Dorsolateral prefrontal cortex (tissue), 122 donors: ENCODE measurements at places on chromosomes 2 and 18. TPM values are rescaled to one million over a fixed set of nuclear protein-coding genes. Genes with fewer than 3 reads are reported as not detected.

GRCh38 chr2:124668161-124668560 lies 643.1 kb downstream of the CNTNAP5 start:
- no peak for DNase-seq

DNA sequence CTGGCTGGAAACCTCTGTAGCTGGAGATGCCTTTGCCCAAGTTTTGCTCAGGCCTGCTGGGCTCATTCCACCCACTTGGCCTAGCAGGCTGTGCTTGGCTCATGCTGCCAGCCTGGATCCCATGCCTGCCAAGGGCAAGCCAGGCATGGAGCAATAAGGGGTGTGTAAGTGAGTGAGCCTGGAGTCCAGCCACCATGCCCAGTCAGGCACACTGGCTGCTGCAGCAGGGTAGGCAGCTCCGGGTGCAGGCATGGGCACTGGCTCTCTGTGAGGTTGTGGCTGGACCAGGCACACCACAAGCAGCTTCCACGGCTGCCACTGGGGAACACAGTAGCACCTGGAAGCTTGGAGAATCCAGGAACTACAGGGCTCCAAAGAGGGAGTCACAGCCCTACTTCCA lies 147.7 kb upstream of the HS6ST1 start:
- no peak for DNase-seq

- no peak for DNase-seq
Observed at GRCh38 chr2:233953087-233953801, 36.1 kb downstream of the TRPM8 start.

ADAM23 gene
- total RNA-seq = 47.8 TPM

- no peak for DNase-seq
Observed at GRCh38 chr2:17719562-17720371, 33.8 kb downstream of the SMC6 start.

GRCh38 chr18:9737006-9737405 lies 28.9 kb downstream of the RAB31 start:
- DNase-seq = no peak

SAG gene
- not detected for total RNA-seq

DNA sequence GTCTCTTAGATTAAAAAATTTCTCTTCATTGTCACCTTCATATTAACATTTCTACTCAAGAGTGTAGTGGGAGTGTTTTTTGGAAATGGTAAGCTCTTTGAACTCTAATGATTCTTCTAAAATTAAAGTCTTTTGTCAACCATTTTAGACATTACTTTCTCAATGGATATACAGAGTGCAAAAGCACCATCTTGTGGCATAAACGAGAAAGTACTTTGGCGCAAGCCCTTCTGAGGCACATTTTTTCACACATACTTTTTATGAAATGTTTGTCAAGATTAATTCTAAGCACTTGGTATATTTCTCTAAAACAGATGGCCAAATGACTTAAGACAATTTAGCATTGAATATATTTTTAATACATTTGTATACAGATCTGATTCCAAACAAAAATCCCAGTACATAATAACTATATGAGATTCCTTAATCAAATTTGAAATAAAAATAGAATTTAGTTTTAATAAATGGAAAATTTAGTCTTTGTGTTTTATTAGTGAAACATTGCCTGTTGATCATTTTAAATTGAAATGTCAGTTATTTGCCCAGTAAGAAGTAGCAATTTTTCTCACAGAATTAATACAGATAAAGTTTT lies 63.3 kb upstream of the GALNT5 start:
- peak; percentile 37 for DNase-seq

DNA sequence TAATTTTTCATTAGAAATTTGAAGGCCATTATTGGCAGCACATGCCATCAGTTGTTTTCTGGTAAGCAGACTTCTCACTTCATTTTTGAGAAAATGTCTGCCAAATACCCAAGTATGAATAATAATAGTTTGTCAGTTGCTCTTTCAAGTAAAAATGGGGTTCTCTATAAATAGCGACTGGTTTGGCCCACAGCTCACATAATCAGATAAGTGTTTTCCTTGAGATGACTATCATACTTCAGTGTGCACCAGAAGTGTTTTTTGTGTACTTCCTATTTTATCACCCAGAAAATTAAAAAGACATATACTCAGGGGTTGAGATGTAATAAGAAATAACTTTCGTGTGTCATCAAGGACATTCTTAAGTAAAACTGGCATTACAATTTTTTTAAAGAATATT lies 147.1 kb downstream of the PHLPP1 start:
- DNase-seq = no peak

AQP12A gene
- total RNA-seq = not detected

DNA sequence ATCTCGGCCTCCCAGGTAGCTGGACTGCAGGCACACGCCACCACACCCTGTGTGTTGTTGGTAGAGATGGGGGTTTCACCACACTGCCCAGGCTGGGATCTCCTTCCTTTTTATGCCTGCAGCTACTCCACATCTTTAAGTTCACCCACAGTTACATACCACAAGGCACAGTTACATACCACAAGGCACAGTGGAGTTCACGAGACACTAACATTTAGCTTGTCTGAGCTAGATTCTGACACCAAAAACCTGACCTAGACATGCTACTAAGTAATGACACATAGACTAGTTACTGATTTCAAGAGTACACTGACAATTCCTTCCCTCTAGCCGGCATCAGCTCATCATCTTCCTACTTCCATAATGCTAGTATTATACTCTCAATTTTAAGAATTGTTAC lies 4.3 kb downstream of the POLR2D start:
- DNase-seq = no peak

DNA sequence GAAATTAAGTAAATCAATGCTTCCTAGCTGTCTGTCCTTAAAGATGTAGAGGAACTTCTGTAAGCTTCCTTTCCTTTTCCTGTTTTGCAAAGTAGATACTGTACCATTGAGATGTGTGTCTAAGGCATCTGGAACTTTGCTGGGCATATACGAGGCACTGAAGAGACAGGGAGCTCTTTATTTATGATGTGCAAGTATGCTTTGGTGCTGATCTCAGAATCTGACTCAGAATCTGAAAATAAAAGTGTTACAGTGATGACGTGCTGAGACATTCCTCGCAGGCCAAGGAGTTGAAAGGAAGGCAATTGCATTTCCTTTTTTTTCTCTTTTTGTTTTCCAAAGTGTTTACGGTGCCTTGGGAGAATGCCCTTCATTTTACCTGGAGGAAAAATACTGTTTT lies 230.9 kb upstream of the RGPD4 start:
- DNase-seq = no peak

ABCG8 gene
- 2.8 TPM for total RNA-seq

DNA sequence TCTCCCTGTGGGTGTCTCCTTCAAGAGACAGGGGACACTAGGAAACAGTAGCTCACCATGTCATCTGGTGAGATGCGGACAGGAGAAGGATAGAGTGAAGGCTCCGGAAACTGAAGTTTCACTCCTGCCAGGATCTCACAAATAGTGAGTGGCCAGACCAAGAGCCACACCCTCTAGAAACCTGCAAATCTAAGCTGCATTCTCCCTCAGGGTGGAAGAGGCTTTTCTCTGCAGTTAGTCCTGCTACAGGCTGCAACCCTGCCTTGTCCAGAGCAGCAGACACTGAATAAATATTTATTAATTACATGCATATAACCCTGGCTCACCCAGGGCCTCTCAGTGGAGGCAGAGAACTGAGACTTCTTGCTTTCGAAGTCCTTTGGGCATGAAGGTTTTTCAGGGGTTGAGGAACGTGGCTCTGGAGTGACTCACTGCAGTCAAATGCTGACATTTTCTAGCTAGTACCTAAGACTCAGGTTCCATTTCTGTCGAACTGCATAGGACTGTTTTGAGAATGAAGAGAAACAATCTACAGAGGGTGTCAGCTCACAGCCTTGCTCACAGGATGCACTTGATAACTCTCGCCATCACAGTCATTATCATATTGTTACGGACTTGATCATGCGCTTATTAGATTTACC lies 87.3 kb downstream of the ACTR2 start:
- DNase-seq = no peak

KATNAL2 gene
- total RNA-seq = 19.8 TPM

CCDC141 gene
- 2.6 TPM for total RNA-seq

ITGA4 gene
- total RNA-seq = 2.4 TPM

- DNase-seq = no peak
Observed at GRCh38 chr2:111042261-111042660, 78.5 kb upstream of the BCL2L11 start.

GRCh38 chr2:218722876-218723785 lies 12.5 kb downstream of the TTLL4 start:
- no peak for DNase-seq

STARD6 gene
- not detected for total RNA-seq

DNA sequence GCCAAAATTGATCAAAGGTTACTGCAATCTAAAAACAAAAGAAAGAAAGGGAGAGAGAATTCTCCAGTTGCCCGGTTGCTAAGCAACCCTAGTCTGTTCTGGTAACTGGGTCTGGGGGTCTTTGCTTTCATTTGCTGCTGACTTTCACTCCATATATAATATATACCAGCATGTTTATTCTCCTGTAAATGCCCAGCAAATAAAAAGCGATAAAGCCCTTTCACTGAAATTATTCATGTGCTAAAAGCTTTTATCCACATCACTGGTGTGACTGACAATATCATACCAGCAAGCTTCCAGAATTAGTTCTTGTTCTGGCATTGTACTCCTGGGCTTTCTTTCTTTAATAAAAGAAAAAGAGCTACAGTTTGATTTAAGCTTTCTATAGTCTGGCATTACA lies 75.5 kb upstream of the ST8SIA3 start:
- DNase-seq = no peak

ANKRD62 gene
- 7.1 TPM for total RNA-seq

- DNase-seq = no peak
Observed at GRCh38 chr2:218878486-218878885, 2.2 kb upstream of the WNT10A start.

DUSP19 gene
- 10.0 TPM for total RNA-seq

GRCh38 chr2:133885847-133886246 lies 317.6 kb upstream of the NCKAP5 start:
- no peak for DNase-seq

DNA sequence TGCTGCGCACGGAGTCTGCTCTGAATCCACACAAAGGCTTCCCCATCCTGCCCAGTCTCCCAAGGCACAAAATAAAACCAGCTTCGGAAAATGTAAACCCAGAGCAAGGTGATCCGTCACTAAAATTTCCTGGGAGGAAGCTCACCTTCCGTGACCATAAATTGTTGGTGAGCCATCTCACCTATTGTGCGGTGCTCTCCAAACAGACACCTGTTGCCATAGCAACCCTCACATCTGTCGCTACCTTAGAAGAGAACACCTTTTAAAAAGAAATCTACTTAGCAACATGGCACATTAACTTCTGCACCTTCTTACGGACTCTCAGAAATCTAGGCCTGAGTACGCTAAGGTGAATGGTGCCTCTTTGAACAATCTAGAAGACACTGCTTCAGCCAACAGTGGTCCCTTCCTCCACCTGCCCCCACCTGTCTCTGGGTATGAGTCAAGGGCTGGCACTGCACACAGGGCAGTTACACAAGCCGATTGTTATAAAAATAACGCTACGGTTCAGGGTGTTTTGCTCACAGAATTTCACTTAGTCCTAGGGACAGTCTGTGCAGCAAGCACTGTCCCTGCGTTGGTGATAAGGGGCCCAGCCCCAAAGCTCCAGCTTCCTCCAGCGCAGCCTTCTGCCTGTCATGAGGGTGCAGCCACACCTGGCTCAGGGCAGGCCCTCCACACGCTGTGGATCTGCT lies 114.9 kb upstream of the ID2 start:
- no peak for DNase-seq

ANTXR1 gene
- 45.4 TPM for total RNA-seq

GRCh38 chr18:45783097-45784075 lies 42.1 kb upstream of the SIGLEC15 start:
- no peak for DNase-seq

- DNase-seq = no peak
Observed at GRCh38 chr18:63559567-63560491, 17.7 kb downstream of the SERPINB12 start.

GRCh38 chr2:196955036-196955435 lies 28.5 kb upstream of the PGAP1 start:
- DNase-seq = no peak

LCT gene
- not detected for total RNA-seq

LRP1B gene
- 91.4 TPM for total RNA-seq

- DNase-seq = no peak
Observed at GRCh38 chr2:190838492-190838910, 42.1 kb upstream of the GLS start.

- DNase-seq = no peak
Observed at GRCh38 chr2:223226264-223226663, 174.3 kb downstream of the KCNE4 start.

DNA sequence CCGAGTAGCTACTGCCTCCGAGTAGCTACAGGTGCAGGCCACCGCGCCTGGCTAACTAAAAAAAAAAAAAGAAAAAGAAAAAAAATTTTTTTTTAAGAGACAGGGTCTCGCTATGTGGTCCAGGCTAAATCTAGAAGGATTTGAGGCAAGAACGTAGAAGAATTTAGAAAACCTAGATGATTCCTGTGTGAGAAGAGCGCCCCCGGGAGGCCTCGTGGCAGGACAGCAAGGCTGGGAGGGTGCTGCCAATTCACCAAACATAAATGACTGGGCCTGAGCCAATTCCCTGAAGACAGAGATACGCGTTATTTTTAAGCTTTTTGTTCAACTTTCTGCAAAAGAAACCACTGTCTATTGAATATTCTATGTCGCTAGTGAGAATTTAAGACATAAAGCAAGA lies 90.1 kb upstream of the TGFA start:
- no peak for DNase-seq

DNA sequence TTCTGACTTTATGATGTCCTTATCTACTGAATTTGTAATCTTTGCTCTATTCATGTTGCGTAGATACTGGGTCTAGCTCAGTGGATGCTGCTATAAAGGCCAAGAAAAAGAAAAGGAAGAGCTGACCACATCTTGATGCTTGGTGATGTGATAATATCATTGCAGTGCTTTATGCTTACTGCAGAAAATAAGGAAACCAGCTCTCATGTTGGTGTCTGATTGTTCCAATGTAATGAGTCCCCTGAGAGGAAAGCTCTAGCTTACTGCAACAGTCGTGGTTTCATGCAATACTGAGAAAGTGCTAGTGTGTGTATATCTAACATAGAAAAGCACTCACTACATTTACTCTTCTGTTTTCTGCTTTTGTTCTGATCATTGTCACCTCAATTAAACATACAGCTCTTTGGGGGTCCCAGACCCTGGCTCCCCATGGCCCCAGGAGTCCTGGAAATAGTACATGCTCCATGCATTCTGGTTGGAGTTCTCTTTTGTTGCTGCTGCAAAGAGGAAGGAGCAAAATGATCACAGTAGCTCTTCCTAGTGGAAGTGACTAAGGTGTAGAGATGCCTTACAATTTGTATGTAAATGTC lies 338.8 kb downstream of the CYRIA start:
- no peak for DNase-seq

ATP8B1 gene
- 8.8 TPM for total RNA-seq

GRCh38 chr2:96693286-96694200 lies 46.3 kb downstream of the LMAN2L start:
- no peak for DNase-seq

FSHR gene
- total RNA-seq = 0.62 TPM

KCNG2 gene
- total RNA-seq = 2.0 TPM

GRCh38 chr18:12007063-12007462 lies 25.8 kb downstream of the IMPA2 start:
- no peak for DNase-seq

DNA sequence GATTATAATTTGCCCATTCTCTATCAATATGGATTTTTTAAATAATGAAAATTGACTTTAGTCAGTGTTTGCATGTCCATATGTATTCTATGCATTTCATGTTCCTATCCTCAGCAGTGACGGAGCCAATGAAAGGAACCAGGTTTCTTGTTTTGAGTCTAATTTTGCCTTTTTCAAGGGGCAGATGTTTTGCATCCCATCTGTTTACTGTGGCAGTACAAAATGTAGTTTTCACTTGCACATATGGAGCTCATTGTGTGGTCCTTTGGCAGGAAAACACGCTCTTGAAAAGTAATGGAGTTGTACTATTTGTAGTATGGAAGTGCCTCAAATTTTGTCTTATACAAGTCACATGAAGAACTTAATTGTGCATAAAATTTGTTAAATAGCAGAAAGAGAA lies 127.8 kb downstream of the AGPS start:
- no peak for DNase-seq
